ENCODE measurements at places on chromosomes 6 and 20.

- DNase-seq: no peak
Observed at GRCh38 chr6:143014764-143015163, 45.9 kb upstream of the AIG1 start.

DNA sequence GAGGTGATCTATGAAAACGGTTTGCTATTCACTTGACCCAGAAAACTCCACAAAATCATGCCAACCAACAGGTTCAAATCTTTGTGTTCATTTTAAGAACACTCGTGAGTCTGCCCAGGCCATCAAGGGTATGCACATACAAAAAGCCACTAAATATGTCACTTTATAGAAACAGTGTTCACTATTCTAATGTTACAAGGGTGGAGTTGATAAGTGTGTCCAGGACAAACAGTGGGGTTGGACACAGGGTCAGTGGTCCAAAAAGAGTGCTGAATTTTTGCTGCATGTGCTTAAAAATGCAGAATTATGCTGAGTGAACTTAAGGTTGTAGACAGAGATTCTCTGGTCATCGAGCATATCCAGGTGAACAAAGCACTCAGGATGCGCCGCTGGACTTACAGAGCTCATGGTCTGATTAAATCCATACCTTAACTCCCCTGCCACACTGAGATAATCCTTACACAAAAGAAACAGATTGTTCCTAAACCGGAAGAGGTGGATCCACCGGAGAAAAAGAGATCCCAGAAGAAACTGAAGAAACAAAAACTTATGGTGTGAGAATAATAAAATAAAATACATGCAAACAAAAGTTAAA lies 23.5 kb downstream of the KIAA0408 start:
- DNase-seq: no peak

GRCh38 chr6:143468026-143468425 lies 17.4 kb downstream of the PEX3 start:
- DNase-seq: no peak

DNA sequence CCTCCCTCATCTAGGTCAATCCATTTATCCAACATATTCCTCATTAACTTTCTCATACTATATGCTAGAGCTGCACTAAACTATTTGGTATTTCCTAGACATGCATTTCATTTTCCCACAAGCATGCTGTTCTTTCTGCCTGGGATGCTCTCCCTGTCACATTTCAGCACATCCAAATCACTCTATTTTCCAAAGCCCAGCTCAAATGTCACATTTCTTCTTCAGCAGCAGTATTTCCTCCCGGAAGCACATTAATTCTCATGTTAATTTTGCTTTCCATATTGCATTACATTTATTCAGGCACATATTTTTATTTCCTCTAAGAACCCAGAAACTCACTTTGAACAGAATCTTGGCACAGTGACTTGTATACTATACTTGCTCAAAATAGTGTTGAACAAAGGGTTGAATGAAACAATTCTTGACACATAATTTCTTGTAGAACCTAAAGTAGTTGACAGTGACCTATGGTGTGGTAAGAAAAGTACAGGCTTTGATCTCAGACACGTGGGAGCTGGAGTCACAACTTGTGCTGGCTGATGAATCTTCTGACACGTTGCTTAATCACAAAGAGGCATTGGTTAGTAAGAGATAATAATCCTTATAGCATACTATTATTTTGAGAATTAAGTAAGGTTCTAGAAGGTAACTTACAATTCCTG lies 30.8 kb upstream of the CD2AP start:
- DNase-seq: no peak

- DNase-seq: no peak
Observed at GRCh38 chr6:157635388-157636244, 187.4 kb upstream of the SNX9 start.

- no peak for DNase-seq
Observed at GRCh38 chr6:142874676-142875075, 70.3 kb downstream of the HIVEP2 start.

GRCh38 chr6:75025371-75025770 lies 180.5 kb downstream of the COL12A1 start:
- no peak for DNase-seq

DNA sequence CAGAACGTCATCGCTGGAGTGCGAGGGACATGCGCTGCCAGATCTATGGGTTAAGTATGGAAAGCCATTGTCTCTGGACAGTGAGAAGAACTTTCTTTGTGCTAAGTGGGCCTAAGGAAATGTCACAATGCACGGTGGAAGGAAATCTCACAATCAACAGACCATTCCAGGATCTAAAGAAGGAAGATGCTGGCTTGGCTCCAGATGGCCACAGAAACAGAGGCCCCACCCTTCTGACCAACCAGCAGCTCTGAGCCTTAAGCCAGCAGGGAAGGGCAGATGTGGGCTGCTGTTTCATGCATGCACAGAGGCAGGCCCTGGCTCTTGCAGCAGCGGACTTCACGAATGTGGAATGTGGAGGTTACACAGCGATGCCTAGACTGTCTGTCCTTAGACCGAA lies 156.3 kb downstream of the SOBP start:
- no peak for DNase-seq

- DNase-seq: no peak
Observed at GRCh38 chr6:108549741-108550140, 11.0 kb upstream of the FOXO3 start.

DNA sequence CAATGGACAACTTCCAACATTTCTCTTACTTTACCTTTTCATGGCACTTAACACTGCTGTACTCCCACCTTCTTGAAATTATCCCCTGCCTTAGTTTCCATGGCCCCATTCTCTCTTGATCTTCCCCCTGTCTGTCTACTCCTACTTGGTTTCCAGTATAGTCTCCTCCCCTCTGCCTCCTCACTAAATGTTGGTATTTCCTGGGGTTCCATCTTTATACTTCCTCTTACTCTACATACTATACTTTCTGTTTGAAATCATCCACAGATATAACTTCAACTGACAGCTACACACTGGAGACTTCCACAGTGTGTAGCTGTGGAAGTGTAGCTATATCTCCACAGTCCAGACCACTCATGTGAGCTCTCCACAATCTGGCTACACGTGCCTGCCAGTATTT lies 13.5 kb downstream of the ZHX3 start:
- no peak for DNase-seq

- DNase-seq: no peak
Observed at GRCh38 chr6:30750379-30750668, 6.0 kb upstream of the IER3 start.

DNA sequence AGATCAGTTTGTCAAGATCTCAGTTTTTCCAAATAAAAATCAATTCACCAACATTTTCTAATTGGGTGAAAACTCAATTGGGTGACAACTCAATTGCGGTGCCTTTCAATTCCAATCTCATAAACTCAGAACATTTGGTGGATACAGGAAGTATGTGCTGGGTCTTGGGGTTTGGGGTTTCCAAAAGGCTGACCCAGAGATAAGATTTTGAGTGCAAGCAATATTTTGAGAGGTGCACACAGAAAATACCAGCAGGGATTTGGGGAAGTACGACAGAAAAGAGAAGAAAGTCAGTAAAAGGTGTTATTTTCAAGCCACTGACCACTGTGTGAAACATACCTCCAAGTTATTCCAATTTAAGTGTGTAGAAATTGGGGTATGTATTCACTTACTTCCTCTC lies 258.0 kb downstream of the PHACTR1 start:
- no peak for DNase-seq

GRCh38 chr6:105644073-105644489 lies 241.2 kb upstream of the PREP start:
- no peak for DNase-seq

DNA sequence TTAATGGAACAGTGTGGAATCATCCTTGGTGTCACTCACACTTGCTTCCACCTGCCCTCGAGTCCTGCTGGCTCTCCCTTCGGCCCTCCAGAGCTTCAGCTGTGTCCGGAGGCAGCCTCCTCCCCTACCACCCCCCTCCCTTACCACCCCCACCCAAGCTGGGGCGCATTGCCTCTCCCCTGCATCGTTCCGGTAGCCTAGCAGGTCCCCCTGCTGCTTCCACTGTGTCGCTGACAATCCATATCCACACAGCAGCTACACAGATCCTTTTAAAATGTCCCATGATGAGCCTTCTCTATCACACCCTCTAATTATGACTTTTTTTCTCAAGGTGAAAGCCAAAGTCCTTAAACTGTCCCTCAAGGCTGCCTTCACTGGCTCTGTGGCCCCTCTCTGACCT lies 117.6 kb downstream of the TIAM2 start:
- DNase-seq: no peak

DNA sequence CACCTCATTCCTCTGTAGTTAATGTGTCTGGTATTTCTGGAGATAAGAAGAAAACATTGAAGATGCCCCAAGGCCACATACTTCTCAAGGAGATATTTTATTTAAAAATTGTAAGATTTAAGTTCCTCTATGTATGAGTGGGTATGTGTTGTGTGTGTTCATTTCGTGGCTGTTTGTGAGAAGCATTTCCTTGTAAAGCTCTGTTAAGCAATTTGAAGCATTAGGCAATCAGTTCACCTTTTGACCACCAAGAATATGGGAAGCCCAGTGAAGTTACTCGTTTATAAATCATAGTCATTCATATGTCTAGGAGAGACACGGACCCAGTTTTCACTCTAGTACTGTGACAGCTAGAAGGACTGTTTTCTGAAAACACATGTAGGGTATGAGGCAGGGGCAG lies 717.6 kb upstream of the MAP3K7 start:
- DNase-seq: no peak

DNA sequence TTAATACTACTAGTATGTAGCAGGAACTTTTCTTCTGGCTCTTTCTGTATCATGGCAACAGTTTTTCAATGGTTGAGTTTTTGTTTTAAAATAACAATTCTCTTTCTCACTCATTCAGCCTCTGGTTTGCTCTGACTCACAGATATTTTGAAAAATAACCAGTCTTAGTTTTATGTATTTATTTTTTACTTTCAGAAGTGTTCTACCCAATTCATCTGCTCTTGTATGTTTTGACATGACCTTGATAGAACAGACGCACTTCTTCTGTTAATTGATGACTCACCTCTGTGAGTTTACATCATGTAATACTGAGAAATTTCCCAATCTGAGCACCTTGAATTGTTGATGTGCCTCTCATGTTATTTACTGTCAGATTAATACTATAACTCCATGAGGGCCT lies 178.9 kb downstream of the SASH1 start:
- DNase-seq: no peak

DNA sequence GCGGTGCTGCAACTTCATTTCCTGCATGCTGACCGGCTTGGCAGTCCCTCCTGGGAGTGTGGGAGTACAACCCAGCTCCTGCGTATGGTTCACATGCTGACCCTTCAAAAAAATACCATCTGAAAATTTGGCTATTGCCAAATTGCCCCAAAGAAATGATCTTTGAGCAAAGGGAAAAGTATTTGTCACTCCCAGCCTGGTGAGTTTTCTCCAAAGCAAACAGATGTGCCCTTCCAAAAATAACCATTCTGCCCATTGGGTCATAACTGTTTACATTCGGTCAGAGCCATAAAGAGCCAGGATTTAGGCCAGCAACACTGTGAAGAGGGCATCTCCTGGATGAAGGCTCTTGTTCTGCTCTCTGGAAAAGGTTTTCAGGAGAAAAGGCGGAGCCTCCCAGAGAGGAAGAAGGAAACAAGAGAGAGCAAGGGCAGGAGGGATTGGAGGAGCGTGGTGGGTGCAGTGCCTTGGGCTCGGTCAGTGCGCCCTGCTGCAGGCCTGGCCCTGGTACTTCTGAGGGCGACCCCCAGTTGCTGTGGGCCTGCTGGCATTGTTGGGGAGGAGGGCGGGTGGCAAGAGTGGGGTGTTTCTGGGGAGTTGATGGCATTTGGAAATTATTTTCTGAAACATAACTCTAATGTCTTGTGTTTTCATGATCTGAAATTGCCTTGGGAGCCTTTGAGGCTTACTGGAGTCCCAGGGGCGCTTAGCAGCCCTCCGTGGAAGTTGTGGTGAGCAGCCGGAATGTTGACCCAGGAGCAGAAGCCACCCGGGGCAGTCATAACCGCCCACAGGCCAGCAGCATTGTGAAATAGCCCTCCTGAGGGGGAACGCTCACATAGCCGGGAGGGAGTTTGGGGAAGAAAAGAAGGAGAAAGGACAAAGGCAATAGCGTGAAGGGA lies 248.4 kb downstream of the MYLK4 start:
- DNase-seq: no peak

GRCh38 chr6:129750360-129750759 lies 40.4 kb upstream of the ARHGAP18 start:
- no peak for DNase-seq

DNA sequence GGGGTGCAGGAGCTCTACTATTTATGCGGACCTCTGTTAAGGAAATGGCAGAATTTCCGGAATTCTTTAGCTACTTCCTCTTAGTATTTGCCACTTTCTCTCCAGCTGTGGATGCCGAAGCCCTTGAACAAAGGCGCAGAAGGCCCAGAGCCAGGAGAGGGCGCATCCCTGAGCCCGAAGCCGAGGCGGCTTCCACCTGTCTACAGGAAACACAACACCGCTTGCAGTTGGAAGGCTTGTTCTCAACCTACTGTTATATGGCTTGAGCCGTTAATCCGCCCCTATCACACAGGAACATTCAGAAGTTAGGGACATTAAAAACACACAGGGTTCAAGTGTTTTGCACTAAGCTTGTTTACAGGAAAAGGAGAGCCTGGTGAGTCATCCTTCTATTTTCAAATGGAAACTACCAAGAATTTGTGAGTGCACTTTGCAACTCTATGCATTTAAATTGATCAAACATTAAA lies 417.1 kb downstream of the BCKDHB start:
- DNase-seq: no peak

GRCh38 chr6:140036196-140036595 lies 661.7 kb upstream of the CITED2 start:
- DNase-seq: no peak

DNA sequence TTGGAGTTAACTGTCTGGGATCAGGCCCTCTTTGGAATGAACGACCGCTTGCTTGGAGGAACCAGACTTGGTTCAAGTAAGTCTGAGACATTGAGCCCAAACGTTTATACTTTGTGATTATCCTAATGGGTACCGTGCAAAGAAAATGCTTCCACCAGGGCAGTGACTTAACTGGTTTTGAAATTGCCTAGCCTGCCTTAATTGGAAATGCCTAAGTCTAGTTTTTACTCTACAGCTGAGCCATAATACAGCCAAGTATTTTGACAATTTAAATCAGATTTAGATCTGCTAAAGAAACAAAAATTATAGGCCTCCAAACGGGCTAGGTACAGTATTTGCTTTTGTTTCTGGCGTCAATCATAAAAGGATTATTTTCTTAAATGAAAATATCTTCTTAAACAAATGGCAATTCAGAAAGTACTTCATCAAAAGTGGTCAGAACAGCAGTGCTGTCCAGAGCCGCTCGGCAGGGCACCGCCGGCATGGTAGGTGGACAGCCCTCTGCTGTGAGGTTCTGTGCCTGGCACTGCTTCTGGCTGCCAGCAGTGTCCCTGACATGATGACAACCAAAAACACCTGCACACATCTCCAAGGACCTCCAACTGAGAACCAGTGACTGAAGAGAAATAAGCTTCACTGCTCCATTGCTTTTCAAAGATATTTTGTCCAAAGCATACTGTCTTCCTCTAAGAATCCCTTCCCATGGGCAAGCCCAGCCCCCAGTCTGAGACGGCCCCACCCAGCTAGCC lies 55.6 kb downstream of the EZR start:
- no peak for DNase-seq

DNA sequence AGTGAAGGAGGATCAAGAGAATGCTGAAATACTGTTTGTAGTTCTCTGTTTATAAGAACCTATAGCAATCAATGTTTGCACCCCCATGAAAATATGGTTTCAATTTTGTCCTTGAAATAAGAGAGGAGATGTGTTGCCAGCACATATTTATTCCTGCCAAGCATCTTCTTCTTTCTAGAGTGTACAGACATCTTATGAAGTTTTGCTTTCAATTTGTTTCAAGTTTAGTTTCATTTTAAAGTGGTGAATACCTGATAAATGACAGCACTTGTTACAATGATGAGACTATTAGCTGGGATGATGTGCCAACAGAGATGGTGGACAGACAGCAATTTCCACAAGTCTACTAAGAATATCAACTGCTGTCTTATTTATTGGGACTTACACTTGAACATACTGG lies 39.2 kb upstream of the CENPW start:
- DNase-seq: no peak
